Right hindlimb (tissue), 1 donor: ENCODE measurements at places on chromosomes 4 and X.

GRCh38 chrX:70252491-70252890 lies 7.5 kb downstream of the P2RY4 start:
- DNase-seq = no peak

- peak; percentile 69 for DNase-seq
Measured at GRCh38 chrX:134734466-134734952, 76.2 kb upstream of the PLAC1 start.

- DNase-seq = no peak
Measured at GRCh38 chrX:143568467-143568866, 51.2 kb upstream of the SPANXN3 start.

DNA sequence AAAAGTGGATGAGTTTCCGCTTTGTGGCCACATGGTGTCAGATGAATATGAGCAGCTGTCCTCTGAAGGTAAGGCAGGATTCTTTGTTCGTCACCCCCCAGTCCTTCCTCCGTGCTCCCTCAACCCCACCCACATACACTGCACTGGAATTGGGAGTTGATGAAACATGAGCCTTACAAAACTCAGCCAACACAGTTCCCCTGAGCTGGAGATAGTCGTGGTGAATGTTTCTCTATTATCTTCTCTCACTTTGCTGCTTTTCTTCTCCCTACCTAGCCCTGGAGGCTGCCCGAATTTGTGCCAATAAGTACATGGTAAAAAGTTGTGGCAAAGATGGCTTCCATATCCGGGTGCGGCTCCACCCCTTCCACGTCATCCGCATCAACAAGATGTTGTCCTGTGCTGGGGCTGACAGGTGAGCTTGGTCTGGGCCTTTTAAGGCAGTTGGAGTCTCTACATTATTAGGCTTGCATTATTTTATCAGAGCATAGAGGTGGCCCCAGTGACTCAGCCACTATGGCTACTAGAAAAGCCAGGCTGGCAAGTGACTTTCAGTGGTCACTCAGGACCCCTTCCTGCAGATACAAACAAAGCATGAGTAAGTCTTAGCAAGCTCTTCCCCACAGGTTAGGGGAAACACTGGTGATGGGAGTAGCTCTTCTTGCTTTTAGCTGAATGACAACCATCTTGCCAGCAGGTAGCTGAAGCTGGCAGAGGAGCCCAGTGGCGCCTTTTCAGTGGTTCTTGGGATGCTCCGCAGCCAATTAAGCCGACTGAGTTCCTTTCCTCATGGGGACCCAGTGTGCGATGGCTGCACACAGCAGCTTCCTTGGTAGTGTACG lies 1.6 kb downstream of the RPL10 start:
- no peak for DNase-seq

- no peak for DNase-seq
Measured at GRCh38 chrX:130114141-130114588, 3.9 kb upstream of the ELF4 start.

DNA sequence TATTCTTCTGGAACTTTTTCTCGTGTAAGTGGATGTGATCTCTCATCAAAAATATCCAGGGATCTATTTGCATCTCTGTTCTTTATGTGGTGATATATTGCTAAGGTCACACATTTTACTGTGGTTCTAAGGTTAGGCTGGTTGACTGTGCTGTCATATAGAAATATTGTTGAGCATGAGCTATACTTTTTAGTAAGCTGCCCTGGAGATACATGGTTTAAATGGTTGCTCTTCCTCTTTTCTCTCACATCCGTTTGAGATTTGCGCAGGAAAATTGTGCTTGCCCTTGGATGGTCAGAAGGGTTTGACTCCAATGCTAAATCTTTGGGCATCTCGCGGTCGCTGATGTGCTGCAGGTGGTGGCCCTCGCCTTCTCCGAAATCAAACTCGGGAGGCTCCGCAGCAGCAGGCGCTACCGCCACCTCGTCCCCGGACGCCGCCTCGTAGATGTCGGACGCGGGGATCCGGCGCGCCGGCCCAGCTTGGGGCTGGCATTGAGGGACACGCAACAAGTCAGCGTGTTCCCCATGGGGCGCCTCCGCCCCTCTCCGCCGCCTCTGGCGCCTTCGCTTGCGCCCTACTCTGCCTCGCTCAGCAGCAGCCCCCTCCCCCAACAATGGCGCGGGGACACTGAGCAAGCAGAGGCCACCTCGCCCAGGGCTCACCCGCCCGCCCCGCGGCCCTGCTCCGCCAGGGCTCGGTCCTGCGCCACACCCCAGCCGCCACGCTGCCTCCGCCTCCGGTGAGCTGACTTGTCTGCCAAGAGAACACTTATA lies 154.5 kb downstream of the MSN start:
- peak; percentile 17 for DNase-seq

- DNase-seq = no peak
Measured at GRCh38 chr4:159238631-159239030, 135.8 kb downstream of the RAPGEF2 start.

DNA sequence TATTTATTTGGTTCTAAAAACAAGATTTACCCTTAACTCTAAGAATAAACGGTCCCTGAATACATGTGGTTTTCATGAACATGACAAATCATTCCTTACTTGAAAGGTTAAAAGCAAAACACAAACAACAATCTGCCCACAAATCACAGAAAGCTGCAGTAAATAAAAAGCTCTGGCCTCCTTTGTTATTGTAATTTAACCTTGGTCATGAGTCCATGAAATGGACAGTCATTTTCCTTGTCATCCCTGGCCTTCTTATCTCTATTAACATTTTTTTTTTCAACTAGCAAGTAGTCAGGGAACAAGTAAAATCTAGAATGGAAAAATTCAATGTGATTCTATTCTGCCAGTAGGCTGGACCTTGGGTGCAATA lies 92.7 kb downstream of the SCD5 start:
- DNase-seq = no peak

GRCh38 chr4:156295676-156296195 lies 342.1 kb upstream of the CTSO start:
- DNase-seq = no peak

- no peak for DNase-seq
Measured at GRCh38 chrX:136196691-136197155, 49.4 kb downstream of the FHL1 start.

- DNase-seq = no peak
Measured at GRCh38 chrX:109372291-109372690, 109.6 kb downstream of the GUCY2F start.

GRCh38 chr4:189304809-189305208 lies 635.9 kb upstream of the FRG1 start:
- no peak for DNase-seq

DNA sequence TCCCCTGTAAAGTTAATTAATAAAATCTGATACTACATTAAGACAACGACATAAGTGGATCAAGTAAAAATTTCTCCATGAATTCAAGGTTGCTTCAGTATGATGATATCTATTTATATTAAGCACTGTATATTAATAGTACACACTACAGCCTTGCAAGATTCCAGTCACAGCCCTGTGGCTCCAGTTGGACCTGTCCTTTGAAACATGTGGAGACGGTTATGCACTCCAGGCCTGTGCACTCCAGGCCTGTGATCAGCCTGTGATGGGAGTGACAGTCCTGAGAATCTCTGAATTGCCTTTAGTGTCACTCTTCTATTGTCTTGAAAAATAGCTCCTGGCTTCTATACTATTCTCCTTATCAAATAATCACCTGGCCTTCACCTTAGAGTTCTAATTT lies 981.1 kb upstream of the AGA start:
- DNase-seq = no peak

DNA sequence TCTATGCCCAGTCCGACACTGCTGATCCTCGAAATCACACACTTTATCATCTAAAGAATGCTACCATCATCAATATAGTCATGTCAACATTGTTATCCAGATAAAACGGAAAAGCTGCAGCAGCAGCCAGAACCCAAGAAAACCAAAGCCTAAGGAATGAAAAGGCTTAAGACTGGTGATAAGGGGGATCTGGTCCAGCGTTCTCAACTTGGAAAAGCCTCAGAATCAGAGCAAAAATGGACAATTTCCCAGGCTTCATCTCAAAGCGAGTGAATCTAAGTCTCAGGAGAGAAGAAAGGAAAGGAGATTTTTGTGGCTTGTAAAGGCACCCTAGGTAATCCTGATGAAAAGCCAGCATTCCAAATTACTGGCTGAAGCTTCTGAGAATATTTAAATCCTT lies 8.2 kb downstream of the ZNF518B start:
- DNase-seq = no peak

GRCh38 chr4:5749568-5749967 lies 38.6 kb downstream of the EVC start:
- DNase-seq = no peak

DNA sequence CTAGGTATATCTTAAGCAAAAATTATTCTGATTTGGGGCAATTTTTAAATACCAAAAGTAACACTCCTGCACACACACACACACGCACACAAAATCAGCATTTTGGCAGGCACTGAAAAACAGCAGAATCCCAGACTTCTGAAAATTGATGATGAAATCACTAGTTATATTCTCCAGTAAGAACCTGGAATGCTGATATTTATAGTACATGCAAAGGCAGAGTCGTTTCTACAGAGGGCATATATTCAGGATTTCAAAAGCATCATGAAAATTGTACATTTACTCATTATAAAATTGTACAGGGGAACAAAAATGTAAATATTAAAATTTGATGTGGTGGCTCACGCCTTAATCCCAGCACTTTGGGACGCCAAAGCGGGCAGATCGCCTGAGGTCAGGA lies 352.5 kb upstream of the PITX2 start:
- DNase-seq = no peak

DNA sequence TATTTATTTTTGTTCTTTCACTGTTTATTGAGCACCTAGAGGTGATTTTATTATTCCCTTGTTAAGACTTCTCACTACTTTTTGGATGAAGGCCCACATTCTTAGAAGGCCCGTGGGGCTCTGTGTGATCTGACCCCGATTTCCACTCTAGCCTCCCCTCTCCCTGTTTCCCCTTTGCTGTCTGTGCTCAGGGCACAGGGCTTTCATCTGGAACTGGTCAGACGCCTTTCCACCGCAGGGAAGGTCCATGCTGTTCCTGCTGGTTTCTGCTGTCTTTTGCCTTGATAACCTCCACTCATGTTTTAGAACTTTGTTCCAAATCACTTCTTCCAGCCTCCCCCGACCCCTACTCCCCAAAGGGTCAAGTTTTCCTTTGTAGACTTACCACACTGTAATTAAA lies 31.3 kb upstream of the ANAPC4 start:
- DNase-seq = no peak

GRCh38 chr4:105560421-105560848 lies 8.0 kb downstream of the ARHGEF38 start:
- no peak for DNase-seq

- DNase-seq = no peak
Measured at GRCh38 chr4:26136615-26137014, 184.2 kb upstream of the RBPJ start.

DNA sequence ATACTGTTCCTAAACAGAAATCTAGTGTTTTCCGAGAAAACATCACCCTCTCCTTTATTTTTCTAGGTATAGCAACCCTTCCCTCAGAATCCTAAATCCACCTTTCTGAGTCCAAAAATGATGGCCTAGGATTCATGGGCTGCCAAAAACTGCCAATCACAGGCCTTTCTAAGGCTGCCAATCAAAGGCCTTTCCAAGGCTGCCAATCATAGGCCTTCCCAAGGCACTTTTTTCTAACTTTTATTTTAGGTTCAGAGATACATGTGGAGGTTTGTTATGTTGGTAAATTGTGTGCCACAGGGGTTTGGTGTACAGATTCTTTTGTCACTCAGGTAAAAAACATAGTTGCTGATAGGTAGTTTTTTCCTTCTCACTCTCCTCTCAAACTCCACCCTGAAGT lies 673.7 kb downstream of the FAT4 start:
- no peak for DNase-seq

DNA sequence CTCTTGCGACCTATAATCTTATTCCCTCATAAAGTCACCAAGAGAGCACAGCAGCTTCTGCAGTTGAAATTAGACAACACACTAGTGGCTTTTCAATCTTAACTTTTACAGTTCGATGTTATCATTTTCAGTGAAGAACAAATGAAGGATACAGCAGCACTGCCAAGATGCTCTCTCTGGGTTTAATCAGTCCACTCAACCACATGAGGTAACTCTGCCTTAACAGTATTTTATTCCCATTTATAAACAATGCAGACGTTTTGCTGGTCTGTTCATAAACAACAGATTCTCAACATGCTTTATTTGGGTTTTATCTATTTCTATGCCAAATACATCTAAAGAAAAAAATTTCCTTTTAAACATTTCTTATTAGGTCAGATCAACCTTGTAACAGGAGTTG lies 646.0 kb upstream of the FAM241A start:
- DNase-seq = no peak

DNA sequence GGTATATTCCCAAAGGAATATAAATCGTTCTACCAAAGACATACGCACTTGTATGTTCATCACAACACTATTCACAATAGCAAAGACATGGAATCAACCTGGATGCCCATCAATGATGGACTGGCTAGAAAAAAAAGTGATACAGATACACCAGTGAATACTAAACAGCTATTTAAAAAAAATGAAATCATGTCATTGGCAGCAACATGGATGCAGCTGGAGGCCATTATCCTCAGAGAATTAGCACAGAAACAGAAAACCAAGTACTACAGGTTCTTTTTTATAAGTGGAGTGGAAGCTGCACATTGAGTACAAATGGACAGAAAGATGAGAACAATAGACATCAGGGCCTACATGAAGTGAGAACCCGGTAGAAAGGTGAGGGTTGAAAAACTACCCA lies 81.4 kb downstream of the ANTXR2 start:
- peak; percentile 35 for DNase-seq

DNA sequence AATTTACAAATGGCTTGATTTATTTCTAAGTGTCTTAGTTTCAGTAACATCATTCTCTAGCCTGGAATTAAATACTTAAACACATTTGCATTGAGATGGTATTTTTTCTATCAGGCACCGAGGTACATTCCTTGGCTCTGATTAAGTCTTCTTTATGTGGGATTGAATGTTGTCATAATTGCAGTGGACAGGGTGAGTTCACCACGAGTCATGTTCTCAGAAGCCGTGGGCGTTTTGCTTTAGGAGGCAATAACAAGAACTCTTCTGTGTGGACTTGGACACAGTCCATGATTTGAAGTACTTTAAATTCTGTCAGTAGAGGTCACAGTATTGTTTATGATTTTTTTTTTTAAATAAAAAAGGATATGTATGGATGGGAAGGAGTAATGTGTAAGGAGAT lies 57.1 kb upstream of the EFHC2 start:
- no peak for DNase-seq

GRCh38 chrX:129091097-129091496 lies 432.2 kb downstream of the SMARCA1 start:
- no peak for DNase-seq

GRCh38 chr4:150152766-150153165 lies 74.5 kb downstream of the DCLK2 start:
- DNase-seq = no peak

DNA sequence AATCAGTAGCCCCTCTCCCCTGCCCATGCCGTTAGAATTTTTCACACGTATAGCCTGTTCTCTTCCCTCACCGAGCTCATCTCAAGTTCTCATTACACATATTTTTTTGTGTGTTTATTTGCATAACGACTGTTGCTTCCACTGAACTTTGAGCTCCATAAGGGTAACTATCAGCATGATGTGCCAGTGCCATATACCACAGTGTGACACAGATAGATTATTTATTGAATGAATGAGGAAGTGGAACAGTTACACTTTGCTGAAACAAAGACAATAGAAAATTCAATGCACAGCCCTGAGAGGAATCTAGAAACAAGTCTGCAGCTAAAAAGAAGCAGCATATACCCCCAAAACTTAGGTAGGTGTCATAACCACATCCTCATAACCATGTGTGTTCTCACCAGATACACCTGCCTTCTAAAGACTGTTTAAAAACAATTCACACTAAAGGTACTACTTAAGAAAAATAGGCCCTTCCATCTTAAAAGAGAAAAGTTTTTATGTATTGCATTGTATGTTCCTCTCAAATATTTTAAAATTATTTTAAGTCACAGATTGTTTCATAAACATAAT lies 389.9 kb downstream of the PACRGL start:
- DNase-seq = no peak
